Stimulated activated CD4-positive, alpha-beta T cell treated with anti-CD3 and anti-CD28 coated beads, Interleukin-2, amount 100 ng/mL, for 48 hours (primary cell): ENCODE measurements at places on chromosomes 12 and 14.
A peak's percentile ranks its signal among the peaks of the same experiment; 100 is the strongest.

DNA sequence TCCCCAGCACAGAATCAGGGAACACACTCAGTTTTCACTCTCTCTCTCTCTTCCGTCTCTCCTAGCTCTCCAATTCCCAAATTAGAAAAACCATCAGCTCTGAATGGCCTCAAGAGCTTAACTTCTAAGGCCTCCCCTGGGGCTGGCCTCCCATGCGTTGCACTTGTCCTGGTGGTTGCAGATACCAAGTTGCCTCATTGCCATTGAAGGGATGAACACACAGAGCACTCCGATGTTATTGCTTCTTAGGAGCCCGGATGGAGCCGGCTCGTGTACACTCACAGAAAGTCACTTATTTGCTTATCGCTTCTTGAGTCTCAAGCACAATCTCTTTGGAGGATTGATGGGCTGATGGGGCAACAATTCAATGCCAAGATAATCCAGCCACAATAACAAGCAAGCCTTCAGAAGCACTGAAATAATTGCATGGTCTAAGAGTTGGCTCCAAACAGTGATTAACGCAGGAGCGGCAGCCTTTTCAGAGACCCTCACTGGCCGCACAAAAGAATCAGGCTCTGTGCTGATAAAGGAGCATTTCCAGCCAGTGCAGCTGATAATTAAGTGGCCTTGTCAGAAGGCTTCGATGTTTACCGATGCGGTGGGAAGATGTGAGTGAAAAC is 175.8 kb upstream of the TMEM132C start:
- no peak for DNase-seq

GRCh38 chr14:52112336-52113018 is 43.6 kb upstream of the NID2 start:
- DNase-seq: no peak

DNA sequence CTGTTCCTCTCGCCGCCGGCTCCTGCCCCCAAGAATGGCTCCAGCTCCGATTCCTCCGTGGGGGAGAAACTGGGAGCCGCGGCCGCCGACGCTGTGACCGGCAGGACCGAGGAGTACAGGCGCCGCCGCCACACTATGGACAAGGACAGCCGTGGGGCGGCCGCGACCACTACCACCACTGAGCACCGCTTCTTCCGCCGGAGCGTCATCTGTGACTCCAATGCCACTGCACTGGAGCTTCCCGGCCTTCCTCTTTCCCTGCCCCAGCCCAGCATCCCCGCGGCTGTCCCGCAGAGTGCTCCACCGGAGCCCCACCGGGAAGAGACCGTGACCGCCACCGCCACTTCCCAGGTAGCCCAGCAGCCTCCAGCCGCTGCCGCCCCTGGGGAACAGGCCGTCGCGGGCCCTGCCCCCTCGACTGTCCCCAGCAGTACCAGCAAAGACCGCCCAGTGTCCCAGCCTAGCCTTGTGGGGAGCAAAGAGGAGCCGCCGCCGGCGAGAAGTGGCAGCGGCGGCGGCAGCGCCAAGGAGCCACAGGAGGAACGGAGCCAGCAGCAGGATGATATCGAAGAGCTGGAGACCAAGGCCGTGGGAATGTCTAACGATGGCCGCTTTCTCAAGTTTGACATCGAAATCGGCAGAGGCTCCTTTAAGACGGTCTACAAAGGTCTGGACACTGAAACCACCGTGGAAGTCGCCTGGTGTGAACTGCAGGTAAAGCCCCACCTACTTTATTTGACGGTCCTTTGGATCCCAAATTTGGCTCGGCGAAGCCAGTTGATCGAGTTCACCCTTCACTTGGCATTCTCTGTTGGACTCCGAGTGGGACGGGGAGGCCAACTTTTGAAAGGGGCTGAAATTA is 1.5 kb downstream of the WNK1 start:
- peak; percentile 40 for DNase-seq

GRCh38 chr14:103724116-103724515 is 8.5 kb downstream of the ZFYVE21 start:
- DNase-seq: no peak

DNA sequence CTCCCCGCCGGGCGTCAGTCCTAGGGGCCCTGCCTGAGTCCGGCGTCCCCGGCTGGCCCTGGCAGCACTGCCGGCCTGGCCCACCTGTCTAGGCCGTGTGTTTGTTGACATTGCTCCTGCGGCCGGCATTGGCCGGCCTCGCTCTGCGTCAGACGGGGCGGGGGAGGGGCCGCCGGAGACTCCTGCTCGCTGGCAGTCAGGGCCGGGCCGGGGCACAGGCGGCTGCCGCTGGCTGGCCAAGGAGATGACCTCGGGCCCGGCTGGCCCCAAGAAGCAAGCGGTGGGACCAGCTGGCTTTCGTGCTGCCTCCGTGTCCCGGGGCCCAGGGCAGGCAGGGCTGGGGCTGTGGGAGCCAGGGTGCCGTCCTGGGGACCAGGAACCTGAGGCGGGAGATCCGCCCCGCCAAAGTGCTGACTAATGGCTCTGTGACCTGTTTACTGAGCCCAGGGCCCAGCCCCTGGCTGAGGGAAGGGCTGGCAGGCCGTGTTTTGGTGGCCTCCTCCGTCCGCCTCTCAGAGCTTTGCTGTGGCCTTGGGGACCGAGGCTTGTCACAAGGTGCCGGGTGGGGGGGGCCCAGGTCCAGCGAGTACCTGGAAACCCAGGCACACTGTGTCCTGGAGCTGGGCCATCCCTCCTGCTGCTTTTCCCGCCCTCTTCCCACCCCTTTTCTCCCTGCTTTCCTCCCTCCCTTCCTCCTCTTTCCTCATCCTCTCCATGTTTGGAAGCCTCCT is 1.8 kb downstream of the ULK1 start:
- DNase-seq: peak; percentile 56

- no peak for DNase-seq
These were observed 411.2 kb downstream of the NPAS3 start for GRCh38 chr14:33349871-33350270.

GRCh38 chr12:104714369-104714768 is 243.7 kb downstream of the SLC41A2 start:
- no peak for DNase-seq

- no peak for DNase-seq
These were observed 389.6 kb upstream of the ATP2B1 start for GRCh38 chr12:90098132-90098779.

GRCh38 chr14:103097994-103098957 is 3.8 kb downstream of the EXOC3L4 start:
- no peak for DNase-seq

DNA sequence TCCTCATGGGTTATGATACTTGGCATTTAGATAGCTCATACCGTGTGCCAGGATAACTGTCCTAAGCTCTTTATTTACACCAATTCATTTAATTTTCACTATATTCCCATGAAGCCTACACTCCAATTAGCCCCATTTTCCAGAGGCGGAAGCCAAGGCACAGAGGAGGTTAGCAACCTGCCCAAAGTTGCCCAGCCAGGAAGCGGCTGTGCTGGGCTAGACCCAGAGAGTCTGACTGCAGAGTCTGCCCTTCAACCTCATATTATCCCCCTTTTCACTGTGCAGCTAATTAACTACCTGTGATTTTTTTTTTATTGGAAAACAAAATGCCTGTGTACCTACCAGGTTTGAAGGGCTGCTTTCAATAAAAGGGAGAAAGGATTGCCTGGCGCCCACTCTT is 2.5 kb downstream of the RFLNA start:
- no peak for DNase-seq

DNA sequence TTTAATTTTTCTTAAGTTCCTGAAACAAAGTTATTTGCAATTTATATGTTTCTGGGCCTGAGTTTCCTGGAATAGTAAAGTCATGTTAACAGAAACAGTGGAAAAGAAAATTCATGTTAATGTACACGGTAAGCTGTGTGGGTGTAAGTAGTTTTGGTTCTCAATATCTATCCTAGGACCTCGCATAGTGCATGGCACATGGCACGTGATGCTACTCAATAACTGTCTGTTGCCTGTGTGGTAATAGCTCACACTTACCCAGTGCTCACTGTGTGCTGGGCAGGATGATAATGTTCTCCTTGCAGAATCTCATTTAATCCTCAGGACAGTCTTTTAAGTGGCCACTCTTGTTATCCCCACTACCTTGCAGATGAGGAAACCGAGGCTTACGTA is 100.7 kb downstream of the DUSP16 start:
- no peak for DNase-seq

- no peak for DNase-seq
These were observed 64.2 kb downstream of the LGR5 start for GRCh38 chr12:71503579-71504391.

GRCh38 chr14:74511966-74512830 is 18.6 kb downstream of the ISCA2 start:
- no peak for DNase-seq

DNA sequence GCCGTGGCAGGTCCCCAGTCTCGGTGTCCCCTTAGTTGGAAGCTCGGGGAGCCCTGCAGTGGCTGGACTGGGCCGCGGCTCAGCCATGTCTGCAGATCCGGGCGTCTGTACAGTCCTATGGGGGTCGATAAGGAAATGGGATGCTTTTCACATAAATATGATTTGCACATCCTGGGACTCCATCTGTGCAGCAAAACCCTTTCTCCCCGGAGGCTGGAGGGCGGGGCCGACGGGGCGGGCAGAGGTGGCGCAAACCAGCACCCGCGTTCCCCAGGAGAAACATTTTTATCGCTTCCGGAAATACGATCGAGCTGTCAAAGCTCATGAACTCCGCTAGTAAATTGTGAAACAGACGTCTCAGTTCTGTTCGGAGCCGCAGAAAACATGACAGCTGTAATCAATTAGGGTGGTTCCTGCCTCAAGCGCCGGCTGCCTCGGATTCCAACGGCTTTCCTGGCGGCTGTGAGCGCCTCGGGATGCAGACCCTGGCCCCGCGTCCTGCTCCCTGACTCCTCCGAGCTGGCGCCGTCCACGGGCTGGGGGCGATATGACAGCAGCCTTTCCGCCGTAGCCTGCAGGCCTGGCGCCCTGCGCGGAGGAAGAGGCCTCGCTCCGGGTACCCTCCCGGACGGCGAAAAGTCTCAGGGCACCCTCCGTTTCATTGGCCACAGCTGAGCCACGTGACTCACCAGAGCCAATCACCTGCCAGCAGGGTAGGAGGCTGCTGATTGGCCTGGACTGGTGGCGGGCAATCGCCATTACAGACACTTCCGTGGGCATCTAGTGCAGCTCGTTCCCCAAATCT is 23.0 kb downstream of the DIO3 start:
- DNase-seq: no peak

DNA sequence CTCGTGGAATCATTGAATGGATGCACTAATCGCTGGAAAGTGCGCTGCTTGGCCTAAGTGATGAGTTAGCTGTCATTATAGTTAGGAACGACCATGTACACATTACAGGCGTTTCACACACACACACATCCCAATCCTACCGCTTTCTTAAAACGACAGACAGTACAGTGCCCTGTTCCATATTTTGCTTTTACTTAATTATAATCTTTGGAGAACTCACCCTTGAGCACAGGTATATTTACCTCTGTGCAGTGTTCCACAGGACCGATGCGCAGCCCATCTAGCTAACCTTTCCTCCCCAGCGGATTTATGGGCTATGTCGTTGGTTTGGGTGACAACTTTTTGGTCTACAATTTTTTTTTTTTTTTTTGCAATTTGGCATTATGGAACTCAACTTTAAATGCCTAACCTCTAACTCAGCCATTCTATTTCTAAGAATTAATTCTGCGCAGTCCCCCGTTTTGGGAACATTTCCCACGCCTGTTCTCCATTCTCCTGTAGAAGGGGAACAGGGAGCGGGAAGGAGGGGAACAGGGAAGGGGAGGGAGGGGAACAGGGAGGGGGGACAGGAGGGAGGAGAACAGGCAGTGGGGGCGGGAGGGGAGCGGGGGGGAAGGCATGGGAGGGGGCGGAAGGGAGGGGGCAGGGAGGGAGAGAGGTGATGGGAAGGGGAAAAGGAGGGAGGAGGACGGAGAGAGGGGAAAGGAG is 663 bp upstream of the ULK1 start:
- DNase-seq: no peak

DNA sequence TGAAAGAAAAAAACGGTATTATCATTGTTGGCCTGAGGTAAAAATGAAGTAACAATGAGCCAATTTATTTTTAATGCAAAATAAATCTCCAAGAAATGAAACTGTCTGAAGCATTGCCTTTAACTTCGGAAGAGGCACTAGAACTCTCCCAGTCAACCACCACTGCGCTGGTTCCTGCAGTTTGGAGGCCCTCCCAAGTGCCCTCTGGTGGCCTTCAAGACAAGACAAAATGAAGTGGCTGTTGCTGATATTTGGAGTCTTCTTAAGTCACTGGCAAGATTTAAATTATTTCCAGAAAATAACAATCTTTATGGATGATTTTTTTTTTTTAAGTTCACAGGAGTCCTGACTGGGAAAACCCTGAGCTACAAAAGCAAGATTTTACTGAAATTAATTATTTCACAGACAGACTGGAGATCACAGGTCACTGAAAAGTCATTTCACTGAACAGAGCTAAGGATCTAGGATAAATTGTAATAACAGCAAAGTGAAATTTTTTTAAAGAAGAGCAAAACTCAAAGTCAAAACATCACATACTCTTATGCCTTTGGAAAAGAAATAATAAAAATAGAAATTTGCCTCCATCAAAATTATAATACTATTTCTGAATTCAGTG is 58.2 kb downstream of the DICER1 start:
- DNase-seq: peak; percentile 15

DNA sequence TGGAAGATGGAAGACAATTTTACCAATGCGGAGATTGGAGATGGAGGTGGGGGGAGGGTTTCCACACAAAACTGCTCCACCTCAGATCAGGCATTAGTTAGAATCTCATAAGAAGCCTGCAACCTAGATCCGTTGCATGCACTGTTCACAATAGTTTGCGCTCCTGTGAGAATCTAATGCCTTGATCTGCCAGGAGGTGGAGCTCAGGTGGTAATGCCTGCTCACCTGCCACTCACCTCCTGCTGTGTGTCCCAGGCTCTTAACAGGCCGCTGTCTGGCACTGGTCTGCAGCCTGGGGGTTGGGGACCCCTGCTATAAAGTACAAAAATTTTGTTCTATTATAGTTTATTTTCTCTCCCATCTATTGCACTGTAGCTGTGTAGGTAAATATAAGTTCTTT is 84.9 kb upstream of the FOXG1 start:
- no peak for DNase-seq

DNA sequence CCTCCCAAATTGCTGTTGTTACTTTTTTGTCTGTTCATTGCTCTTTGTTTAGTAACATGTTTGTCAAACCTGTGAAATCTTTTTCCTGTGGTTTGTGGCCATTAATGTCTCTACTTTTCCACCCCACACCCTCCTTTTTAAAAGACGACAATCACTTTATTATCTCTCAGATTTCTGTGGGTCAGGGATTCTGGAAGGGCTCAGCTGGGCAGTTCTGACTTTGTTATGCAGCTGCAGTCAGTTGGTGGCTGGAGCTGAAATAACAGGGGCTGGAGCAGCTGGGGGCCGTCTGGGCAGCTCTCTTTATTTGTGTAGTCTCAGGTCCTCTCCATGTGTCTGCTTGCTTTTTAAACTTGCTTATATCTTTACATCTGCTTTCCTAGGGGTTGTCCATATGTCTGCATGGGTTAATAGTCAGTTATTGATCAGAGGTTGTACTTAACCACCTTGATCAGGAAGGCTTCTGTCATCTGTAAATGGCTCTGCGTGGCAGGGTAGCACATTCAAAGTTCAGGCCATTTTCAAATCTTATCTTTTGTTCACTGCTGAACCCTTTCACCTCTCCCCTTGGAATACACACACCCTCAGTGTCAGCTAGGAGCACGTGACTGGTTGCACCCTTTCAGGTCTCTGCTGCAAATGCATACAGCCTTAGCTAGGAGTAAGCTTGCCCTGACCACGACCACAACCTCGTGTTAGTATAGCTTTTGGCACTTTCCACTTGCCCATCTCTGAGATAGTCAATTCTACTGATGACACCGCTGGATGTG is 27.9 kb downstream of the BORCS5 start:
- DNase-seq: peak; percentile 31
